Stimulated activated CD8-positive, alpha-beta memory T cell treated with anti-CD3 and anti-CD28 coated beads, Interleukin-15, amount 100 ng/mL, for 4 hours (primary cell): ENCODE measurements at places on chromosomes 5 and 9.

- DNase-seq: no peak
Observed at GRCh38 chr5:159838551-159839222, 77.6 kb upstream of the ADRA1B start.

- DNase-seq: no peak
Observed at GRCh38 chr9:10371824-10372223, 241.0 kb downstream of the PTPRD start.

- DNase-seq: no peak
Observed at GRCh38 chr5:6506611-6507010, 58.0 kb downstream of the UBE2QL1 start.

GRCh38 chr9:74958587-74958986 is 5.9 kb upstream of the C9orf40 start:
- DNase-seq: no peak

- no peak for DNase-seq
Observed at GRCh38 chr9:95947118-95947517, 71.6 kb downstream of the ERCC6L2 start.

DNA sequence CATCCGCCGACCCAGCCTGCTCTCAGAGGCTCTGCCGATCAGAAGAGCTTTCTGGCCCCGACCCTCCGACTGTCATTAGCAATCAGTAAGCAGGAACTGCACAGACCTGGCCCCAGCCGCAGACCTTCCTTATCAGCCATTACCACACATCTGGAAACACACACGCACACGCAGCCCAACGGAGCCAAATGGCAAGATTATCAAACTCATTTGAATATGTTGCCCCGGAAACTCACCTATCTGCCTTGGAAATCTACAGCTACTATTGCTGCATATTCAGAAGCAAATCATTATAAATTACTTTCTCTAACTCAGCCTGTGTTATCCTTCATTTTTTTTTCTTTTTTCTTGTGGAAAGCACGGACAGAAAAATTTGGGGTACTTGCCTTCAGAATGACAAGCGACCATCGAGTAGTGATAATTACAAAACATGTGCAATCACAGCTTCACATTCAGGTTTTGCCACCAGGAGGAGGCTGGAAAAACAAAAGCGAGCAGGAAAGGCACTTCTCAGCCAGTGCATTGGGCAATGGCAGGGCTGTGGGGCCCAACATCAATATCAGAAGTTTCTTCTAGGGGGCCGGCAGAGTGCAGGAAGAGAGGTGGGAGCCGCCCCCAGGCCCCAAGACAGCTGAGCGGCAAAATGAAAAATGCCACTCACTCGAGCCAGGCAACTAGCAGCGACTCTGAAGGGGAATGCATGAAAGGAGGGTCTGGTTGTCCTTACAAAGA is 122.3 kb downstream of the VAV2 start:
- no peak for DNase-seq

DNA sequence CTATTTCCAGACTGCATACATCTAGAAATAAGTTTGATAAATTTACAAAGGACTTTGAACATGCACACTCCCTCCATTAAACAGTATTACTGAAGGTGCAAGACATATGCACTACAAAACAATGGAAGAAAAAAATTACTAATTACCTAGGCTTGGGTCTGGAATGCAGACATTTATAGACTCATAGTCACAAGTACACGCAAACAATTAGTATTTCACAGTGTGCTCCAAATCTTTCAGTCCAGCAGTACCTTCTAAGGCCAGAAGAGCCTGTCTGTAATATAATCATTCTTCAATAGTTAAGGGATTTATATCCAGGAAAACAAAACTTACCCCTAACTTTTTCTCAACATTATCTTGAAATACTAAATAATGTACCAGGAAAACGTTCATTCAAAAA is 11.2 kb downstream of the RICTOR start:
- no peak for DNase-seq

DNA sequence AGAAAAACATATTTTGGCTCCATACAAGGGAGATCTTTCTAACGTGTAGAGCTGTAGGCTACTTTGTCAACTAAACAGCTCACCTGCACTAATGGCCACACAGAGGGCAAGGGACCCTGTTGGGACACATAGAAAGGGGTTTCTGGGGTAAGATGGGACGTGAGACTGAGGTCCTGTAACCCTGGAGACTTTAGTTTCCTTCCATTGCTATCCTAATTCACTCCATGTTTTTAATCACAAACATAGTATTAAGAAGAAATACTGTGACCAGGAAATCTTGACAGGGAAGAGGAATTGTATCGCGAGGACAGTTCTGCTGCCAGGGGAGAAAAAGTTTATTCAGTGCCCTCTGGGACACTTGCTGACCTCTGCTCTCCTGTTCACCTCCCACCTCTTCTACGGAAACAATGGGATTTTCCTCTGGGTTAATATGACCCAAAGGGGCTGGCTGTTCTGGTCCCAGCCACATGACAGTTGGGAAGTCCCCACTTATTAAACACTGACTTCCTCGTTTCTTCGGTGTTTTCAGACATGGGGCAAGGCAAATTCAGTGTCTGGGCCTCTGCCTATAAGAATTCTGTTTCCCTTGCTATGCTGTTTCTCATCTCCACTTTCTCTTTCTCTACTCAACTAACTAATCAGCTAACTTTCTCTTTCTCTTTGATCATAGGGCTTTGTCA is 106.9 kb upstream of the SEMA6A start:
- DNase-seq: no peak
